Heart right ventricle (tissue), 16 donors: ENCODE measurements at places on chromosomes 12 and 14.

- DNase-seq, result no peak
Measured at GRCh38 chr12:31306866-31307265, 19.1 kb downstream of the SINHCAF start.

- no peak for DNase-seq
Measured at GRCh38 chr12:113980537-113981337, 14.6 kb upstream of the RBM19 start.

- DNase-seq, result no peak
Measured at GRCh38 chr12:4099276-4099675, 174.3 kb upstream of the CCND2 start.

DNA sequence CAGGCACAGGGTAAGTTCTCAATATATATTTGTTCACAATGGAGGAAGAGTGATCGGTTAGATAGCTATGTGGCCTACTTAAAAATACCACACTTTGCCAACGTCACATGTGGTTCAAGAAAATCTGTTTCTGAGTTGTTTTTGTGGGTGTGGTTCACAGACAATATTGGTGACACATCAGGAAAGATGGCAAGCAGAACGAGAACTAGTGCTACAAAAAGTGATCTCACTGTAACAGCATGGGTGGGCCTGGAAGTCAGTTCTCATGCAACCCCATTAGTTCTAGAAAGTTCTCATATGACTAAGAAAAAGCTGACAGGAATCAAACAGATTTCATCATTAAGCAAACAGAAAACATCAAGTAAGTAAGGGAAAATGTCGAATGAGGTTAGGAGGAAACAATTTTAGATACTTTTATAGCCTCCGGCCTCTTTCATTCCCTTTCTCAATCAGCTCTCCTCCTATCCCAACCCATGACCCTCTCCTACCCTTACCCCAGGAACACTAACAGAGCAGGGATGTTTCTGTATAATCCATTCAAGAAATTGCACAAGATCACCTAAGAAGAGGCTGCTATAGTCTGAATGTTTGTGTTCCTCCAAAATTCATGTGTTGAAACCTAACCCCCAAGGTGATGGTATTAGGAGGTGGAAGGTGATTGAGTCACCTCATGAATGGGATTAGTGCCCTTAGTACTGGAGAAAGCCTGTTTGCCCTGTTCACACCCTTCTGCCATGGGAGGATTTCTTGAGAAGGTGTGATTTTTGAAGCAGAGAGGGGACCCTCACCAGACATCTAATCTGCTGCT is 15.5 kb upstream of the NTN4 start:
- no peak for DNase-seq

DNA sequence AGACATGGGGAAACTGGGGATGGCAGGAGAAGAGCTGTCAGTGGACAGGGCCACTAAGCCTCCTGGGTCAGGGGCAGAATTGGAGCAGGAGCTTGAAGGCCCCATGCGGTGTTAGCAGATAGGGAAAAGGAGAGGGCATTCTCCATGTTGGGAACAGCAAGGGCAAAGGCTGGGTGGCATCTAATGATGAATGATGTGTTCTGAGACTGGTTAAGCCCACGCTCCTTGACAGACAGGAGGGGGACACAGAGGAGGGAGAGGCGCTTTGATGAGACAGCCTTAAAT is 63.0 kb downstream of the CLMN start:
- no peak for DNase-seq

GRCh38 chr12:18158774-18159557 is 69.0 kb upstream of the RERGL start:
- DNase-seq, result no peak

DNA sequence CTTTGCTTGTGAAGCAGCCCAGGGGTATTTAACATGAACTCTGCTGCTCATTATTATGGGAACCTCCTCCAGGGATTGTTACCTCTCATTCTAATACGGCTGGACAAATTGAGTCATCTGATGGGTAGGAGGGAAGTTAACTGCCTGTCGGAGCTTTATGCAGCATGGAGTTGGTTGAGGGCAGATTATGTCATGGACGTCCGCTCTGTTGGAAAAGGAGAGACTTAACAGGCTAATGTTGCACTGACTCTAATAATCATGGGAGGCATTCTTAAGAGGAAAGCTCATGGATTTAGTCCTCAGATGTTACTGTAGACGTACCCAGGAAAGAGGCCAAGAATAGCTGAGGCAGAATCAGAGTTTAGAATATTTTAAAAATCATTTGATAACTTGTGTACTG is 9.9 kb downstream of the POP5 start:
- DNase-seq, result no peak
